ENCODE measurements at places on chromosomes 2 and 18.

- DNase-seq = no peak
Observed at GRCh38 chr2:218418717-218419458, at the start of gene VIL1. TSS of gene VIL1 (plus strand) at chr2:218419123. CDS start at chr2:218423779, 4,656 bp downstream.

- DNase-seq = no peak
Observed at GRCh38 chr2:148944536-148944935, 69.5 kb downstream of the KIF5C start.

GRCh38 chr18:43692099-43692690, 414.9 kb upstream of the SYT4 start:
- peak; percentile 80 for DNase-seq

- no peak for DNase-seq
Observed at GRCh38 chr2:146561996-146562395, 1282.8 kb upstream of the ACVR2A start.

GRCh38 chr2:153232464-153232863, 246.1 kb downstream of the RPRM start:
- no peak for DNase-seq

GRCh38 chr2:183035954-183036669, 2.1 kb downstream of the NCKAP1 start:
- DNase-seq = no peak

Measured in fibroblast of upper back skin (primary cell).